ENCODE measurements at places on chromosomes 12 and 14. TPM values are rescaled to one million over a fixed set of nuclear protein-coding genes. Genes with fewer than 3 reads are reported as not detected.

Gene HCAR2
- total RNA-seq = 0.13 TPM

Gene SLC38A4
- total RNA-seq = 0.23 TPM

Gene ANG
- 1.8 TPM for total RNA-seq

Gene GPRC5A
- 3.5 TPM for total RNA-seq

Gene HHIPL1
- not detected for total RNA-seq

Gene C12orf54
- 2.6 TPM for total RNA-seq

Gene DDHD1
- 40.1 TPM for total RNA-seq

Gene GZMB
- total RNA-seq = 1.1 TPM

Gene MYF5
- total RNA-seq = not detected

Gene RAPGEF3
- total RNA-seq = 0.64 TPM

Gene KLRD1
- 0.21 TPM for total RNA-seq

Gene TPH2
- not detected for total RNA-seq

Gene TAS2R50
- total RNA-seq = 1.6 TPM

Gene C1QL4
- total RNA-seq = not detected

Gene RERGL
- total RNA-seq = not detected

Gene SLC17A8
- not detected for total RNA-seq

Gene SLC2A13
- total RNA-seq = 0.29 TPM

Gene SLC25A47
- not detected for total RNA-seq

Gene STXBP6
- total RNA-seq = 1.7 TPM

Gene BIN2
- 28.1 TPM for total RNA-seq

Gene KCNK13
- not detected for total RNA-seq

Gene ITGB7
- total RNA-seq = 487 TPM

Gene TMEM179
- total RNA-seq = not detected

Gene RD3L
- not detected for total RNA-seq

Gene AKAP3
- 1.5 TPM for total RNA-seq

Gene SSPN
- not detected for total RNA-seq

Gene IKZF4
- 4.6 TPM for total RNA-seq

Gene AQP6
- total RNA-seq = not detected

Gene SLC38A6
- 4.5 TPM for total RNA-seq

Gene CDKN3
- 61.8 TPM for total RNA-seq

Gene VWF
- total RNA-seq = 0.23 TPM

Gene MYF6
- not detected for total RNA-seq

Gene STON2
- 0.29 TPM for total RNA-seq

Gene KCNC2
- total RNA-seq = not detected

Gene FOXG1
- total RNA-seq = 0.44 TPM

Gene PYGL
- 1.1 TPM for total RNA-seq

Gene DUSP6
- total RNA-seq = 0.69 TPM

Gene PLA2G1B
- total RNA-seq = 2.5 TPM

Gene BLTP3B
- 18.5 TPM for total RNA-seq

Gene TMTC1
- total RNA-seq = 0.93 TPM

Gene GTF2H3
- 40.0 TPM for total RNA-seq

All from GM12878 (cell line).